ENCODE measurements at places on chromosomes 3 and 15.

DNA sequence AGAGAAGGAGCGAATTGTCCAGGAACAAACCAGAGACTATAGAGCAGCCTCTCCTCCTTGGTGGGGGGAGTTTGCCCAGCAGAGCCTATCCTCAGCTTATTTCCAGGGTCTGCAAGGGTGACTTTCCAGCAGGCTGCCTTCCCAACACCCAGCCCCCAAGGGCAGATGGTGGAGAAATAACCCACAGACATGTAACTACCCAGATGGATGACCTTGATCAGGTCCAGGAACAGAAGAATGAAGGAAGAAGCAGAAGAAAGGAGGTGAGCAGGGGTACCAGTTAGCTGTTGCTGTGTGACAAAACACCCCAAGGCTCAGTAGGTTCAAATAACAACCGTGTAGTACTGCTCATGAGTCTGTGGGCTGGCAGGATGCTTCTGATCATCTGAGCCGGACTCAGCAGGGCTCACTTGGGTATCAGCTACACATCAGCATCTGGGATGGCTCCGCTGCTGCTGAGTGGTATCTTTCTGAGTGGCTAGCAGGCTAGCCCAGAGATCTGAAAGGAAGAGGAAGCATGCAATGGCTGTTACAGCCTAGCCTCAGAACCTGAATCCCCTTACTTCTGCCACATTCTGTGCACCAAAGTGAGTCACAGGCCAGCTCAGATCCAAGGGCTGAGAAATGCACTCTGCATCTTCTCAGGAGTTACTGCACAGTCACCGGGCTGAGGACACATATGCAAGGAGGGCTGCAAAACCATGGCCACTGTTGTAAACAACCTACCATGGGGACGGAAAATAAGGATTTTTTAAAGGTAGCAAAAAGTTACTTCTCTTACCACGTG is 22.2 kb upstream of the TXNRD3 start:
- no peak for DNase-seq

DNA sequence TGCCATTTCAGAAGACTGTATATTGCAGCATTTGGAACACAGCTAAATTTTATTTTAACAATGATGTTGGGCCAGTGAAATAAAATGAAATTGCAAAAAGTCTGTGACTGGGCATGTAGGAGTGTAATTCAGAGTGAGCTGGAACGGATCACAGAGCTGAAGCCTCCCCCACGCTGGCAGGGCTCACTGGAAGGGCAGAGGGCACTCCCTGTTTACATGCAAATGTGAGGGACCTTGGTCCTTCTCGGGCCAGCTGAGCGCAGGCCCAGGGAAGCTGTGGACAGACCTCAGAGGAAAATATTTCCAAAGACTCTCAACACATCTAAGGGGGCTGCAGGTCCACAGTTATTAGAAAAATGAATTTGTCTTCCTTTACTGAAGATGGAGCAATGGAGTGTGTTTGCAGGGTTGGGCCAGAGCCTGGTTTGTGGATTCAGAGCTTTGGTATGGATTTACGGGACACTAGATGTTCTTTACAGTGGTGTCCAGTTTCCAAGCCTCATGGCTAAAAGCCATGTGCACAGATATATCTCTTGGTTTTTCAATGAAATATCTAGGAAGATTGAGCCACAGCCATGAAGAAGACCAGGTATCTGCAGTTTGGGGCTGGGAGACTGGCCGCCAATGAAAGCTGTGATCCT is 32.0 kb downstream of the TRPM1 start:
- DNase-seq: peak; percentile 20

- DNase-seq: no peak
Measured at GRCh38 chr15:44035781-44036699, 159.0 kb downstream of the FRMD5 start.

- no peak for DNase-seq
Measured at GRCh38 chr3:40009991-40010390, 200.6 kb downstream of the MYRIP start.

DNA sequence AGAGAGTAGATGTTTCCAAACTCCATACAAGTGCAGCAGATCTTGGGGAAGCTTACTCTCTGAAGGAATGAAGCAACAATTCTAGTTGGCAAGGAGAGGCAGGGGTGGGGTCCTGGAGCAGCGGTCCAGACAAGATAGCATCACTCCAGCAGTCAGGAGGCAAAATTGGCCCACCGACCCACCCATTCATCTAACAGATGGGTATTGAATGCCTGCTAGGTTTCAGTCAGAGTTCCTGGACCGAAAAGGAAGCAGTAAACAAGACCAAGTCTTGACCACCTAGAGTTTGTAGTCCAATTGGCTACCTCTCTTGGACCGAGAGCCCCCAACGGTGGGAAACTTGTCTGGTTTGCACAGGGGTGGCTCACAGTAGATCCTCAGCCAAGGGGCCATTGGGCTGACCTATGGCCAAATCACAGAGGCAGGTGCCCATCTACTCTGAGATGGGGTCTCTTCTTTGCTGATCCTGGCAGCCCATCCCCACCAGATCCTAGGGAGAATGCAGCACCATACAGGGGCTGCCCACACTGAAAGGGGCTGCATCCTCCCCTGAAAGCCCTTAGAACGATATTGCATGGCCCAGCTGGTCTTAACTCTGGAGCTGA is 74.3 kb downstream of the CORO2B start:
- DNase-seq: no peak
